Dorsolateral prefrontal cortex (tissue), 122 donors: ENCODE measurements at places on chromosomes 13 and 19.

- DNase-seq: no peak
Observed at GRCh38 chr19:21130097-21130775, 11.6 kb upstream of the ZNF431 start.

- no peak for DNase-seq
Observed at GRCh38 chr13:61531383-61532065, 115.9 kb upstream of the PCDH20 start.

DNA sequence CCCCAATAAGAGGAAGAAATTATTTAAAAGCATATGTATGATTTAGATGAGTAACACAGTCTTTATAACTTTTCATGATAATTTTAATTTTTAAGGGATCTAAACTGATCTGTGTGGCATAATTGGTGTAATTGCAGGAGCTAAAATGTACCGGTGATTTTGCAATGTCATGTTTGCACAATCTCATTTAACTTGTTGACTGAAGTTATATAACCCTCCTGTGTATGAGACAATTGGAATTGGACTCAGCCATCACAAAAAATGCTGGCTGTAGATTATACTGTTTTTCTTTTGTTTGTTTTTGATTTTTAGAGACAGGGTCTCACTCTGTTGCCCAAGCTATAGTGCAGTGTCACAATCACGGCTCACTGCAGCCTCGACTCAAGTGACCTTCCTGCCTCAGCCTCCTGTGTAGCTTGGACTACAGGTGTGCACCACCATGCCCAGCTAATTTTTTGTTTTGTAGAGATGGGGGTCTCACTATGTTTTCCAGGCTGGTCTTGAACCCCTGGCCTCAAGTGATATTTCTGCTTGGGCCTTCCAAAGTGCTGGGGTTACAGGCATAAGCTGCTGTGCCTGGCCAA is 26.1 kb downstream of the FGF9 start:
- no peak for DNase-seq

DNA sequence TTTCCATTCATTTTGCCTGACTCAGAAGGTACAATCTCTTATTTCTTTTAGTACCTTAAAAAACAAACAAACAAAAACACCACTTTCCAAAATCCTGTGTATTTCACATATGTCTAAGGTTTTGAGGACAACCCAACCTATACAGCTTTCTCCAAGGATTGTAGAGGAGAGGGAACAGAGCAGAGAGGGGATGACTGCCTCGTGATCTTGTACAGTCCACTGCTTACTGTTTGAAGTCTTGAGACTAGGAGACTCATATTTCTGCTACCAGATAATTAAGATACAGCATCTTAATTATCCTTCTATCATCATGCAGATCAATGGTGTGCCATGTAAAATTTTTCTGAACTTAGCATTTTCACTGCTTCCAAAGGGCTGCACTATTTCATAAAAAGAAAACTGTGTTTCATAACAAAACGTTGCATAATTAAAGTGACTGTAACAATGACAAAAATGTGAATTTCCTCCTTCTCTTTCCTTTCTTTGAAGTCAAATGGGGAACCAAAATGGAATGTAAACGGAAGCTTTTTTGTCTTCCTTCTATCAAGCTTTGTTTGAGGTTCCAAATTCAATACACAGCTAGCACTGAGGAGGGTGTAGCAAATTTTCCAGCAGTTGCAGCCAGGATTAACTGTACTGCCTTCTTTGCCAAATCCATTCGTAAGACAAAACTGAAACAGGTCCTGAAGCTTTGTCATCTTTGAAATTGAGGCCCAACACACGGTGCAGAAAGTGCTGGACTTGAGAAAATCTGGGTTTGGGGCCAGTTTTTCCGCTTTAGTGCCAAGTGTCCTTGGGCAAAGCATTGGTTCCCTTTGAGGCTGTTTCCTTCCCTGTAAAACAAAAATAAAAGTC is 34.9 kb upstream of the RCBTB2 start:
- no peak for DNase-seq

GRCh38 chr19:35828692-35829301 is 16.2 kb upstream of the PRODH2 start:
- DNase-seq: peak; percentile 48

DNA sequence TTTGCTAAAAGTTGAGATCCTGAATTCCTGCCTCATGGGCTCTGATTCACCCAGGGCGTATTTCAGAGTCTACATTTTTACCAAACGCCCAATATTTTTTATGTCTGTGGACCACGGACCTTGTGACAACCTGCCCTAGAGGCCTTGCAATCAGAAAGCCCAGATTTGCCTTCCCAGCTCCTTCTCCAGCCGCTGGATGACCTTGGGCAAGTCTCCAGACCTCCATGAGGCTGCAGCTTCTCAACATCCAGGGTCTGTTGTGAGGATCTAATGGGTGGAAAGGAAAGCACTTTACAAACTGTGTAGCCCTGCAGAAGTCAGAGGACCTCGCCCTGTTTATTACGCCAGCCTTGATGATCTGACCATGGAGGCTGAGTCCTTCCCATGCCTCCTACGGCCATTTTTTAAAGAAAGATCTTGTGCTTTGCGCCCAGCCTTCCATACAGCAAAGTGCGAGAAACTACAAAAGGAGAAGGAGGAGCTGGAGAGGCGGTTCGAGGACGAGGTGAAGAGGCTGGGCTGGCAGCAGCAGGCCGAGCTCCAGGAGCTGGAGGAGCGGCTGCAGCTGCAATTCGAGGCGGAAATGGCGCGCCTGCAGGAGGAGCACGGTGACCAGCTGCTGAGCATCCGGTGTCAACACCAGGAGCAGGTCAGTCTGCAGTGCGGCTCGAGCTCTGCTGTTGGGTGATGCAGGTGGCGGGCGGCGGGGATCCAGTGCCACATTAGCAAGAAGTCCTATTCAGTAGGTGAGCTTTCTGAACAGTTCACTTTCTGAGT is 115.6 kb downstream of the SLC7A1 start:
- no peak for DNase-seq

- DNase-seq: no peak
Observed at GRCh38 chr13:75369981-75370380, 112.0 kb downstream of the TBC1D4 start.

- DNase-seq: no peak
Observed at GRCh38 chr13:49821216-49822009, 28.9 kb upstream of the KPNA3 start.

DNA sequence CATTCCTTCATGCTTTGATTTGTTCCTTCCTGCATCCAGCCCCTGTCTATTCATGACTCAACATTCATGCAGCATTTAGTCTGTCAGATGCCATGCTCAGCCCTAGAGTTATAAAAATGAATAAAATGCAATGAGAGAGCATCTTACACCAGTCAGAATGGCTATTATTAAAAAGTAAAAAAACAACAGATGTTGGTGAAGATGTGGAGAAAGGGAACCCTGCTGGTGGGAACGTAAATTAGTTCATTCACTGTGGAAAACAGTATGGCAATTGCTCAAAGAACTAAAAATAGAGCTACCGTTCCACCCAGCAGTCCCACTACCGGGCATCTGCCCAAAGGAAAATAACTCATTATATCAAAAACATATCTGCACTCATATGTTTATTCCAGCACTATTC is 70.0 kb upstream of the GTF3A start:
- no peak for DNase-seq

GRCh38 chr19:46715975-46716671 is 791 bp downstream of the PRKD2 start:
- no peak for DNase-seq

GRCh38 chr13:113836768-113837559 is 26.9 kb downstream of the GAS6 start:
- no peak for DNase-seq

DNA sequence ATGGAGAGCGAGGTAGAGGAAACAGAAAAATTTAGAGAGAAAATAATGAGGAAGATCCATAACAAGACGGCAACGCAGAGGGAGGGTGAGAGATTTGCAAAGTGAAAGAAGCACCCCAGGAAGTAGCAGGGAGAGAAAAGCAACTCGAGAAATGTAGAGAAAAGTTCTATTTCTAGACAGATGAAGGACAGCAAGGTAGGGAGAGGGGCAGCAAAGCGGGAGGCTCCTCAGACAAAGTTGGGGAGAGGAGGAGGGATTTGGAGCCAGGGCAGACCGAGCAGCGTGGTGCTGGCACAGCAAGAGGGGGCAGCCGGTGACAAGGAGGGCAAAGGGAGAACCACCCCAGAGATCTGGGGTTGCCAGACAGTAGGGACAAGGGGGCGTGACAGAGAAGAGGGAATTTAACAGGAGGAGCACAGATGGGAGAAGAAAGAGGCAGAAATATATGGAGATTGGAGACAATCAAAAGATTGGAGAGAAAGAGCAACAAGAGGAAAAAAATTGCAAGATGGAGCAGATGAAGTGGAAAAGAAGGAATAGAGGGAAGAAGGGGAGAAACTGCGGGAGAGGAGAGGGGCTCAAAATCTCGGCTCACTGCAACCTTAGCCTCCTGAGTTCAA is 989 bp downstream of the ZNF766 start:
- no peak for DNase-seq

DNA sequence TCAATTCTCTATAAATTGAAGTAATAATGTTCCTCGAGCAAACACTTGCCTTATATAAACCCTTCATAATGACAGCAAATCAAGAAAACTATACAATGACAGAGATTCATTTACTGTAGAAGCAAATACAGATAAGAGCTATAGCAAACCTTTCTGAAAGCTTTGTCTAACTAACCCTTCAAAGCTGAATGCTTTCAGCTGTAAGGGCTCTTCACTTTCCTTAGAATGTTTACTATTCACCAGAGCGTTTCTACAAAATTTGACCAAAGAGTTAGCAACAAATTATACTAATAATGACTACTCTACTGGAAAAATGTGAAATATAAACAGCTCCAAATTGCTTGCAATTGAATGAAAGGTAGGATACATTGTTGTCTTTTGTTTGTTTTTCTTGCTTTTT is 218.1 kb downstream of the SLITRK5 start:
- DNase-seq: no peak

DNA sequence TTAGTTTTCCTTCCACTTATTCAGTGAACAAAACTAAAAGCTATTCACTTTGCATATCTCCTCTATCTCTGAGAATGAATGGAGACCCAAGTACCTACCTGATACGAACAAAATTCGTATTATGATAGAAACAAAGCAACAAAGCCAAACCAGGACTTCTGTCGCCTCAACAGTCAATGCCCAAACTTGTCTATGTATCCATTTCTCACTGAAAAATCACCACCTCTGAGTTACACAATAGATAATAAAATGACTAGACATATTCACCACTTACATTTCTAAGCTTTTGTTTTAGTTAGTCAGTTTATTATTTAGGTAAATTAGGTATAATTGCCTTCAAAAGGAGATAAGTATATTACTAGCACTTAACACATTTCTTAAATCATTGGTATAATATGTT is 67.7 kb downstream of the CAB39L start:
- DNase-seq: no peak

DNA sequence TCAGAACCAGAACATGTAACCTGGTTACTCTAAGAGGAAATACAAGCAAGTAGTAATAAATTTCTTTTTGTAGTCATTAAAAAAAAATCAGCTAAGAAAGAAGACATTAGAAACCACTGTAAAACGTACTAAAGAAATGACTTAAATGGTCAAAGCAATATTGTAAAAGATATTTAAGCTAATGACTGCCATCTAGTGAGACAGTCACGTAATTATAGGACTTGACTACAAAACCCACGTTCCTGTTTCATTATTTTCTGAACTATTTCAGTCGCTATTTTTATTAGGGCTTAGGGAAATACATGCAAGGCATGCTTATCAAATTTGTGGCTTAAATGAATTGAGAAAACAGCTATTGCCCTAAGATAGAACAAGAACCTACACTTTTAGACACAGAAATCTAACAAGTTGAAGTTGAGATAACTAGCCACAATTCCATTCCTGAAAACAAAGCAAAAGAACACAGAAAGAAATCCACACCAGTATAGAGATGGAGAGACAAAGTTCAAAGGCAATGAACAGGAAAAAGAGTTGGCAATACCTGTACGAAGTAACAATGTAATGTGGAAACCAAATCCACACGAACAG is 17.9 kb downstream of the ALG5 start:
- DNase-seq: no peak

GRCh38 chr19:788686-788982 is 8.6 kb upstream of the PTBP1 start:
- DNase-seq: no peak

DNA sequence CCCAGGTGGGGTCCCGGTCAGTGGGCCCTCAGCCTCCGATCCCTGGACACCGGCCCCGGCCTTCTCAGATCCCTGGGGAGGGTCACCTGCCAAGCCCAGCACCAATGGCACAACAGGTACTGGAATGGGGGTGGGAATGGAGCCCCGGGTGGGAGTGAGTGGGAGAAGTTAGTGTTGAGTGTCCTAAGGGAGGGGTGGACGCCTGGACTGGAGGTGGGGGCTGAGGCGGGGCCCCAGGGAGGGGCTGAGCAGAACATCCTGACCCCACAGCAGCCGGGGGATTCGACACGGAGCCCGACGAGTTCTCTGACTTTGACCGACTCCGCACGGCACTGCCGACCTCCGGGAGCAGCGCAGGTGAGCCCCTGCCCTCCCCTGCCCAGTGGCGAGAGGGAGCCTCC is 17.7 kb downstream of the EPN1 start:
- peak; percentile 7 for DNase-seq

GRCh38 chr19:43784981-43785808 is 4.4 kb upstream of the KCNN4 start:
- no peak for DNase-seq

DNA sequence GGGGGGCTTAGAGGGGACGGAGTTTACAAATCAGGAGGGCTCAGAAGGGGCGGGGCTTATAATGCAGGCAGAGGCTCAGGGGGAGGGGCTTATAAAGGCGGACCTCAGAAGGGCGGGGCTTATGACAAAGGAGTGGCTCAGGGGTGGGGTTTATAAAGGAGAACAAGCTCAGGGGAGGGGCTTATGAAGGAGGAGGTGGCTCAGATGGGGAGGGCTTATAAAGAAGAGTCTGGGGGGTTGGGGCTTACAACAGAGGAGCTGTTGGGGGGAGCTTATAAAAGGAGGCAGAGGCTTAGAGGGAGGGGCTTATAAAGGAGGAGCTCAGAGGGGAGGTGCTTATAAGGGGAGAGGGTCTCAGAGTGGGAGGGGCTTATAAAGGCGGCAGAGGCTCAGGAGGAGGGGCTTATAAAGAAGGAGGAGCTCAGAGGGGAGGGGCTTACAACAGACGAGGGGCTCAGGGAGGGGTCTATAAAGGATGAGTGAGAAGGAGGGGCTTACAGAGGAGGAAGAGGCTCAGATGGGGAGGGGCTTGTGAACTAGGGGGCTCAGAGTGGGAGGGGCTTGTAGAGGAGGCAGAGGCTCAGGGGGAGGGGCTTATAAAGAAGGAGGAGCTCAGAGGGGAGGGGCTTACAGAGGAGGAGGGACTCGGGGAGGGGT is 1.0 kb downstream of the SMIM24 start:
- DNase-seq: no peak

- no peak for DNase-seq
Observed at GRCh38 chr13:41463838-41464602, 6.7 kb downstream of the RGCC start.

- peak; percentile 84 for DNase-seq
Observed at GRCh38 chr19:5091018-5091683, 122.2 kb downstream of the KDM4B start.

DNA sequence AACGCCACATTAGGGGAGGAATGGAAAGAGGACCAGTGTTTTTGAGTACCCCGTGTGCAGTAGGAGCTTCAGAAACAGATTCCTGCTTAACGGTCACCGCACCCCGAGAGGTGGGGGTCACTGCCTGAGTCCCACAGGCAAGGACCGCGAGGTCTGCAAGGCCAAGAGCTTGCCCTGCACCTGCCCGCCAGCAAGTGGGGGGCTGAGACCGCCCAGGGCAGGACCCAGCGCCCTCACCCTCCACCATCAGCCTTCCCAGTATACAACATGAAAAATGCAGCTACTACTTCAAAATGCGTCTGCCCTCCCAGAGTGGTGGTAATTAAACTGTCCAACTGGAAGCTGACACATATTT is 44.9 kb downstream of the COL4A1 start:
- DNase-seq: no peak

GRCh38 chr19:28170066-28170465 is 1042.9 kb downstream of the UQCRFS1 start:
- no peak for DNase-seq
